Activated naive CD4-positive, alpha-beta T cell (primary cell): ENCODE measurements at places on chromosomes 12 and 14.

- no peak for DNase-seq
These were observed 4.0 kb downstream of the MYH7 start for GRCh38 chr14:23431486-23431885.

DNA sequence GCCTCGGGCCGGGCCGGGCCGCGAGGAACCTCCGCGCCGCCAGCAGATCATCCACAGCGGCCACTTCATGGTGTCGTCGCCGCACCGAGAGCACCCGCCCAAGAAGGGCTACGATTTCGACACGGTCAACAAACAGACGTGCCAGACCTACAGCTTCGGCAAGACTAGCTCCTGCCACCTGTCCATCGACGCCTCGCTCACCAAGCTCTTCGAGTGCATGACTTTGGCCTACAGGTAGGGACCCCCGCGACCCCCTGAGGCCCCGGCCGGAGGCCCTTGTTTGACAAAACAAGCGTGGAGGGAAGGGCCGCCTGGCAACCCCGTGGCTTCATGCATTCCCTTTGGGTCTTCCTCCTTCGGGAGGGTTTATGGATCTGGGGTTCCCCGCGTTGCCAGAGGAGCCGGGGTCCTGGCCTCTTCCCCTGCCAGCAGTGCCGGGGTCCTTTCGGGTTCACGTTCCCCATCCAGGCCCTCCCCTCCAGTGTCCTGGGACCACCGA, 526 bp downstream of the MLXIP start:
- no peak for DNase-seq

- DNase-seq: no peak
These were observed 402.2 kb downstream of the AEBP2 start for GRCh38 chr12:19841451-19841850.

- DNase-seq: no peak
These were observed 245.9 kb downstream of the NPAS3 start for GRCh38 chr14:33184587-33184986.

- DNase-seq: no peak
These were observed 10.1 kb upstream of the DCAF4 start for GRCh38 chr14:72916174-72916573.

DNA sequence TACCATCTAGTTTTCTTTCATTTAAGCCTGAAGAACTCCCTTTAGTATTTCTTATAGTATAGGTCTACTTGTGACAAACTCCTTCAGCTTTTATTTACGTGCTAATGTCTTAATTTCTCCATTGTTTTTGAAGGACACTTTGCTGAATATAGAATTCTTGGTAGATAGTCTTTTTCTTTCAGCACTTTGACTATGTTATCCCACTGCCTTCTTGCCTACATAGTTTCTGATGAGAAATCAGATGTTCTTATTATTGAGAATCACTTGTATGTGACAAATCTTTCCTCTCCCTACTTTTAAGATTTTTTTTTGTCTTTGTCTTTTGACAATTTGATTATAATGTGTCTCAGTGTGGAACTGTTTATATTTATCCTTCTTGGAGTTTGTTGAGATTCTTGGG, 5.1 kb upstream of the MIS18BP1 start:
- no peak for DNase-seq
